Activated naive CD4-positive, alpha-beta T cell treated with anti-CD3 and anti-CD28 coated beads, Interleukin-2, amount 50 U/mL, for 72 hours (primary cell): ENCODE measurements at places on chromosomes 7 and 10. TPM values are rescaled to one million over a fixed set of nuclear protein-coding genes. Genes with fewer than 3 reads are reported as not detected.
A peak's percentile ranks its signal among the peaks of the same experiment; 100 is the strongest.

The SLC25A13 gene
- 13.7 TPM for total RNA-seq

The DDC gene
- 0.43 TPM for total RNA-seq

The OR2A5 gene
- not detected for total RNA-seq

The CTAGE4 gene
- total RNA-seq, result not detected

The FOXI2 gene
- total RNA-seq, result not detected

The PSTK gene
- total RNA-seq, result 2.7 TPM

The CUZD1 gene
- total RNA-seq, result 2.1 TPM

The CLCN1 gene
- 0.16 TPM for total RNA-seq

The FZD1 gene
- total RNA-seq, result 0.52 TPM

The POLR3A gene
- total RNA-seq, result 20.5 TPM

The HOXA1 gene
- not detected for total RNA-seq

The ADGRA1 gene
- not detected for total RNA-seq

The PKD1L1 gene
- 0.05 TPM for total RNA-seq

DNA sequence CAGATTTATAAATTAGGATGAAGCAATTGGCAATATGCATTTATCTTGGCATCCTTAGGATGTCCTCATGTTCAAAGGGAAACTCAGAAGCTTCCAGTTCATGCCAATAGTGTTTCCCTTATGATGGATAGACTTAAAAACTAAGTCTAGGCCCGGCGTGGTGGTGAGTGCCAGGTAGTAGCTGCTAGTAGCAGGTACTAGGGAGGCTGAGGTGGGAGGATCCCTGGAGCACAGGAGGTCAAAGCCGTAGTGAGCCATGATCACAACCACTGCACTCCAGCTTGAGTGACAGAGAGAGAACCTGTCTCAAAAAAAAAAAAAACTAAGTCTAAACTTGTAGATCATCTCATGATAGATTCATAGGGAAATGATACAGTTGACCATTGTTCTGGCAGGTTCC lies 115.0 kb downstream of the DOCK1 start:
- no peak for DNase-seq

- DNase-seq, result no peak
Observed at GRCh38 chr7:123712619-123713018, 36.2 kb downstream of the WASL start.

GRCh38 chr7:127557803-127558202 lies 27.6 kb downstream of the GCC1 start:
- DNase-seq, result no peak

- no peak for DNase-seq
Observed at GRCh38 chr7:18997477-18998150, 119.8 kb downstream of the TWIST1 start.

DNA sequence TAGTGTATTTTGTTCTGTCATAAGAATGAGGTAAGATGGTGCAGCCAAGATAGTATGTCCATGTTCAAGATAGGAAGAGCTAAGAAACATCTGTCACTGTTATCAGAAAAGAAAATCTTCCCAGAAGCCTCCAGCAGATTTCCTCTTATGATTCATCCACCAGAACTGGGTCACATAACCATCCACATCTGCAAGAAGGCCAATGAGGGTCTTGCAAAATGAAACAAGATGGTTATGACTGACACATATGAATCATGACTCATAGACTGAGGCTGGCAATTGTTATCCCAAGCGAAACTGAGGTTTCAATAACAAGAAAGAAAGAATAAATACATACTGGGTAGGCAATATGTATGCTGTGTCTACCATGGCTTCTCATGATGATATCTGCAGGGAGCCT lies 30.3 kb downstream of the CCNJ start:
- no peak for DNase-seq

DNA sequence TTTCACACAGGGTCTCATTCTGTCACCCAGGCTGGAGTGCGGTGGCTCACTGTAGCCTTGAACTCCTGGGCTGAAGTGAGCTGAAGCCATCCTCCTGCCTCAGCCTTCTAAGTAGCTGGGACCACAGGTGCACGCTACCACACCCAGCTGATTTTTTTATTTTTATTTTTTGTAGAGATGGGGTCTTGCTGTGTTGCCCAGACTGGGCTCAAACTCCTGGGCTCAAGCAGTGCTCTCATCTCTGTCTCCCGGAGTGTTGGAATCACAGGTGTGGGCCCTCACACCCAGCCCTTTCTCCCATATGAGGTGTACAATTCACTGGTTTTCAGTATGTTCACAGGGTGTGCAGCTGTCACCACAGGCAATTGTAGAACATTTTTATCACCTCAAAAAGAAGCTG lies 5.2 kb downstream of the INPP5A start:
- no peak for DNase-seq

DNA sequence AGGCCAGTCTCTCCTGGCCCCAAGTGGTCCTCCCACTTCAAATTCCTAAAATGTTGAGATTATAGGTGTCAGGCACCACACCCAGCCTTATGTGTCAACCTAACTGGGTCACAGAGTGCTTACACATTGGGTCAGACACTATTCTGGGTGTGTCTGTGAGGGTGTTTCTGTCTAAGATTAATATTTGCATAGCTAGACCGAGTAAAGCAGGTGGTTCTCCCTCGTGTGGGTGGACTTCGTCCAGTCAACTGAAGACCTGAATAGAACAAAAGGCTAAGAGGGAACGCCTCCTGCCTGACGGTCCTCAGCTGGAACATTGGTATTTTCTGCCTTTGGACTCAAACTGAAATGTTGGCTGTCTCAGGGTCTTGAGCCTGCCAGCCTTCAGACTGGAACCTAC lies 11.5 kb downstream of the PPIF start:
- DNase-seq, result peak; percentile 28

DNA sequence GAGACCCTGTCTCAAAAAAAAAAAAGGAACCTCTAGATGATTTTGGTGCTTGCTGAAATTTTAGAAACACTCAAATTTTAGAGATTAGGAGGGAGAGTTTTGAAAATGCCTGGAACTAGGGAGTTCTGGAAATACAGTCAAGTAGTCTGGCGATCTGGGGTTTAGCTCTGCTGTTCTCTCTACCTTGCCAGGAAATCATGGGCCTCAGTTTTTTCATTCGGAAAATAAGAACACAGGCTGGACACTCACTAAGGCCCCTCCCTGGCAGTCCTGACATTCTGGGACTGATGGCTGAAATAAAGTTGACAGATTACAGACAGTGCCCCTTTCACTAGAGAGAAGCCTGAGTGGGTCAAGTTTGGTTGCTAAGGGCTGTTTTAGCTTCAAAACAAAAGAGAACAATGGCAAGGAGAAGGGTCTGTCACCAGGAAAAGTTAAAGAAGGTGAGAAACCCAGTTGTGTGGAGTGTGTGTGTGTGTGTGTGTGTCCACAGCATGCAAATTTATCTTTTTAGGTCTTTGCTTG lies 25.0 kb upstream of the CALN1 start:
- DNase-seq, result no peak

GRCh38 chr7:44431091-44431608 lies 59.3 kb downstream of the NUDCD3 start:
- no peak for DNase-seq

DNA sequence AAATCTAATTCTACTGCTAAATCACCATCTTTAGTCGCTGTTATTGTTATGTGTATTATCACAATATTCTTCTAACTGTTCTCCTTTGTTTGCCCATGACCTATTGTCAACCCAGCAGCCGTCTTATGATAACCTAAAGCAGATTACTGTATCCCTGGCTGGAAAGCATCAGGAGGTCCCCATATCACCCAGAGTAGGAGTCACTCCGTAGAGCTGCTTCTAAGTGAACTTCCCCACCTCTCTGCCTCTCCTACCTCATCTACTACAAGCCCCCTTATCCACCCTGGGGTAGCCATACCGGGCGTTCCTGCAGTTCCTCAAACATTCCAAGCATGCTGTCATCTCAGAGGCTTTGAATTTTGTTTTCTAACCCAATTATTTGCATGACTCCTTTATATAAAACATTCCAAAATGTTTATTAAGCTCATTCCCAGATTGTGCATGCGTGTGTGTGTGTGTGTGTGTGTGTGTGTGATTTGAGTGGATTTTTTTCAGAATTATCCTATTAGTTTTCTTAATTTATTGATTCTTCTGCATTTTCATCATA lies 39.7 kb downstream of the POU6F2 start:
- DNase-seq, result no peak

GRCh38 chr10:97582169-97582568 lies 2.0 kb upstream of the HOGA1 start:
- DNase-seq, result no peak

DNA sequence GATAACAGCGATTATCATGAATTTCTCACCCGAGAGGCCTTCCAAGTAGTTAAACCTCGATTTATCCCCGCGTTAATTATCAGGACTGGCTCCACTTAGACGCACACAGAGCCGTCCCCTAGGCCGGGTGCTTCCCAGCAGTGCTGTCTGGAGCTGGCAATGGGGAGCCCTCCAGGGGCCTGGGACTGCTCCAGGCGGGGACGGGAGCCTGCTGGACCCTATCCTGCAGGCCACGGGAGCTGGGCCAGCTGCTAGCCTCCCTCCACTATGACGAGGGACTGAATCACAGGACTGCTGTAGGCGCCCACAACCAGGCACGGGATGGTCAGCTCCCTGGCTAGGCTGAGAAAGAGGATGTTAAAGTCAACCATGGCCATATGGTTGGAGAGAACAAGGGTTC lies 229.1 kb downstream of the ELFN1 start:
- DNase-seq, result no peak

DNA sequence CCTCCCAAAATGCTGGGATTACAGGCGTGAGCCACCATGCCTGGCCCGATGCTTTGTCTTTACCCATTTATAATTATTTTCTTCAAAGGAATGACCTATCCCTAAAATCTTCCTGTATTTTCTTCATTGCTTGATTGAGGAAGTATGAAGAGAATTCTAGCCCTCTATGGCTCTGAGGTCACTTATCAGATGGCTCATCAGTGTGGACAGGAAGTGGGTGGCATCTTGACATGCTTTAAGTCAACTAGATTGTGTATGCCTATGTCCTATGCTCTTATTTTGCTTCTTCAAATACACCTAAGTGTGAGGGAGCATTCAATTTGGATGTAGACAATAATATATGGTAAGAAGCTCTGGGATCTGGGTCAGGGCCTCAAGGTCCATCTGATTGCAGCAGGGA lies 1020.5 kb downstream of the LRMDA start:
- no peak for DNase-seq

GRCh38 chr7:144497282-144497681 lies 93.8 kb upstream of the NOBOX start:
- DNase-seq, result no peak

DNA sequence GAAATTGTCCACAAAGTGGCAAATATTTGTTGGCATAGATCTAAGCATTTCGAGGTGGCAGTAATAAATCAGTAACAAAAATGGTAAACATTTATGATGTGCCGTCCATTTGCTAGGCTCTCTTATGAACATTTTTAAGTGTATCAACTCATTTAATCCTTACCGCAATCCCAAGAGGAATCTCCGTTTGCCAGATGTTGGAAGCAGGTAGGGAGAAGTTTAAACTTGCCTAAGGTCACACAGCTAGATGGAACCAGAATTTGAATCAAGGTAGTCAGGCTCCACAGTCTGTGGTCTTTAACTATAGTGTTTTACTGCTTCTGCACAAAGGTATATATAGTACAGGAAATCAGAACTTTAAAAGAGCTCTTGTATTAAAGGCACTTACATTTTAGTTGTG lies 2.6 kb downstream of the MKLN1 start:
- no peak for DNase-seq

- DNase-seq, result peak; percentile 72
Observed at GRCh38 chr10:12710594-12711349, 290.7 kb downstream of the CCDC3 start.

GRCh38 chr10:132774902-132775863 lies 10.8 kb downstream of the NKX6-2 start:
- no peak for DNase-seq

DNA sequence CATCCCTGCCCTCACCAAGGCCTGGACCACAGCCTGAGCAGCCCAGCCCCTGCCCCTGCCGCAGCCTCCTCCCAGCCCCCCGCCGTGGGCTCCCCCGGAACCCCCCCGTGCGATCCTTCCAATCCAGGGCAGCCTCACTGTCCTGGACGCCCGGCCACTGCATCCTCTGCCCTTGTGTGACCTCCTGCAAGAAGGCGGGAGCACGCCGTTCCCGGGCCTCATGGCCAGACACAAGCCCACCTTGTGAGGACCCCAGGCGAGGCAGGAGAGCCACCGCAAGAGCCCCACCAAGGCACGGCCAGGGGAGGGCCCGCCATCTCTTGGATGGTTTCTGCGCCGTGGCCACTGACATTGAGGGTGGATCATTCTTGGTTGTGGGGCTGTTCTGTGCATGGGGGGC lies 7.8 kb upstream of the LFNG start:
- DNase-seq, result no peak

GRCh38 chr7:157752832-157753291 lies 416.1 kb downstream of the DNAJB6 start:
- no peak for DNase-seq

DNA sequence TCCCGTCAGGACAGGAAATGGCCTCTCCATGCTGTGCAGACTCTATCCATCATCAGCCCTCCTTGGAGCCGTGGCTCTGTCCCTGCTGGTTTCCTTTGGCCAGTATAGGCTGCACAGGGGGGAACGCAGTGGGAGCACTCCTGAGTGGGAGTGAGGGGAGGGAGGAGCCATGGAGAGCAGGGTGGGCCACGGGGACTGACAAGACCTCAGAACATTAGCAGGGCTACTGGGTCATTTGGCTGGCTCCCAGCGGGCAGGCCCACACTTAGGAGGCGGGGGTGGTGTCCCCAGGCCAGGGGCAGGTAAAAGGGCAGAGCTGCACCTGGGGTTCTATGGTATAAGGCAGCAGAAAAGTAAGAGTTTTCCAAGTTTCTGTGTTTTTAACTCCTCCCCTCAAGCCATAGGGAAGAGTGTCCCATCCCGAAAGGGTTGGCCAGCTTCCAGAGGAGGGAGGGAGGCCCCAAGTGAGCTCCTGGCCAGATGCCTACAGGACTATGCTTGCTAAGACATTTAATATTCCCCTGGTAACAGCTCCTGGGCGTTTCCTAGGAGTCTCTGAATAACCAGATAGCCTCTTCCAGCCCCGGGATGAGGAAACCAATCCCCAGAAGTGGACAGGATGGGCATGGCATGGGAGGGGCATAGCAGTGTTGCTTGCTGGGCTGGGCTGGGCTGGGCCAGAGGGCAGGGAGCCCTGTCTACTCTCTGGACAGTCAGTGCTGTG lies 5.5 kb upstream of the OPN4 start:
- DNase-seq, result no peak

GRCh38 chr10:88979153-88979562 lies 11.4 kb upstream of the FAS start:
- no peak for DNase-seq

DNA sequence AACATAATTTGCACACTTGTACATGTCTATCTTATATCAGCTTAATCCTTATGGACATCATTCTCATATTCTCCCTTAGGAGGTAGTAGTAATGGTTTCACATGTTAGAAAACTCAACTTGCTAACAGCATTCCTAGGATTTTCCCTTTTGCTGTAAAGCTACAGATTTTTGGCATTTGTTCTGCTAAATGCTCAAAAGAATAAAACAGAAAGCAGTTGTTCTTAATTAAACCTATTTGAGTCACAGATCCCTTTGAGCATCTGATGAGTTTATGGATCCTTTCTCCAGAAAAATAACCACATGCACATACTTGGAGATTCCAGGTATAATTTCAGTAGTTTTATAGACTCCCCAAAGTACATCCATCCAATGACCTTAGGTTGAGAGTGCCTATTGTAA lies 122.9 kb upstream of the BET1 start:
- DNase-seq, result no peak

GRCh38 chr7:117808341-117808757 lies 64.9 kb downstream of the CTTNBP2 start:
- no peak for DNase-seq

GRCh38 chr10:48758411-48758810 lies 73.7 kb downstream of the WDFY4 start:
- no peak for DNase-seq

- no peak for DNase-seq
Observed at GRCh38 chr10:108982159-108982558, 941.2 kb downstream of the XPNPEP1 start.
